ENCODE measurements at places on chromosomes 1 and 21. TPM values are rescaled to one million over a fixed set of nuclear protein-coding genes. Genes with fewer than 3 reads are reported as not detected.
A peak's percentile ranks its signal among the peaks of the same experiment; 100 is the strongest.

The KCNA2 gene
- total RNA-seq = 0.17 TPM

The LAPTM5 gene
- 0.15 TPM for total RNA-seq

DNA sequence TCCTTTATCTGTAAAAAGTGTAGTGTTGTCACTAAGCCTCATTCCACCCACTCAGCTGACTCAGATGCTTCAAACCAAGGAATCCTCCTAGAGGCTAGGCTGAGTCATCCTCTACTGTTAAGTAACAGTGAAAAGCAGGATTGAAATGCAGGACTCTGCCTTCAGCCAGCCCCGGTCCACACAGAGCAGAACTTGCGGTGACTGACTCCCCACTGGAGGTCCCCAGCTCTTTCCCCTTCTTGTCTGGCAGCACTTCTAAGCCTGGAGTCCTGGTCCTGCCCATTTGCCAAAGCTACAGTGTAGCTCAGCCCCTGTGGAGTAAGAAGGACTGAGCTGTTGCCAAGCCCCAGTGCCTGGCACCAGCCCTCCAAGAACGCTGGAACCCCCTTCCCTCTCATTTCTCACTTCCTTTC lies 1.7 kb downstream of the RAB7B start:
- DNase-seq = no peak

GRCh38 chr21:26850116-26850643 lies 5.0 kb upstream of the ADAMTS1 start:
- no peak for DNase-seq

DNA sequence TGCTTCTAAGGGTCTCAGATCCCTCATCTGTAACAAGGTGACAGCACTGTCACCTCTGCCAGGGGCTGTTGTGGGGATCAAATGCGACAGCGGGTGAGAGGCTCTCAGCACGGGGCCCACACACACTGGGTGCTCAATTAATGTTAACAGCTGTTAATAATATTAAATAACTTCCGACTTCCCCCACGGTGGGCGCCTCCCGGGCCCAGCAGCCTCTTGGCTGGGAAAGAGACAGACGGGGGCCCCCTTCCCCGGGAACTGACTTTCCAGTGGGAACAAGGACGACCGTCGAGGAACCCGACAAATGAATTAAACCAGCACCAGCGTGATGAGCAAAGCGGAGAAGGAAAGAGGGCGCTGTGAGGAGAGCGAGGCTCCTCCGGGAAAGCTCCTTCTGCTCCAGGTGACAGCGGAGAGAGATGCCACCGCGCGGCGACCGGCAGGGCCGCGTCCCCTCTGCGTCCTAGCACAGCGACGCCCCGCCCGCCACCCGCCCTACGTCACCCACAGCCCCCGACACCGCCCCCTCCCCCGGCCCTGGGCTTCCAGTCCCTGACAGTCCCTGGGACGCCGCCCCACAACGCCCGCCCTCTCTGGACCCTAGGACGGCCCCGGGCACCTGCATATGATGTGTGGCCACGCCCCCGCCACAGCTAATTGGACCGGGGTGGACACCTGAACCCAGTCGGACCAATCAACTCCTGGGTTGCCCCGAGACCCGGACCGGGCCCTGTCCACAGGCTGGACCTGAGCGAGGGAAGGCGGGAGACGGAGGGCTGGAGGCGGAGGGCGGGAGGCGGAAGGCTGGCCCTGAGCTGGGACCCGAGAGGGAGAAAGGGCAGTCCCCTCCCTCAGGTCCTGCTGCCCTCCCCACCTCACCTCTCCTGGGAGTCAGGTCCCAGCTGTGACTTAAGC lies 38.2 kb downstream of the MATN1 start:
- peak; percentile 53 for DNase-seq

GRCh38 chr1:217272385-217272784 lies 358.5 kb downstream of the GPATCH2 start:
- DNase-seq = no peak

The SPRR2F gene
- total RNA-seq = not detected

DNA sequence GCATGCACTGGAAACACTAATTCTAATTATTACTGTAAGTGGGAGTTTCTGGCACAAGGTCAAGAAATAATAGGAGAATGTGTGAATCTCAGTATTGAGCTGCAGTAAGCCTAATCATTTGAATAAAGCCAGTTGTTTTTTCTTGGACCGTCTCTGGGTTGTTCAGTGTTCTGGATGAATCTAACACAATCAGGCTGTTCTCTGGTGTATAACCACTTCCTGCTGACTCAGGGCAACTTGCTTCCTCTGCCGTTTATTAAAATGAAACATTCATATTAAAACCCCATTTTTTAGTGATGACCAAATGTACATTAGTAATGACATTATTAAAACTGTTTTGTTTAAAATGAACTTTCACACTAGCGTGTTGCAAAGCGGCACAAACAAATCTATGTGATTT lies 273.1 kb upstream of the SNX7 start:
- DNase-seq = no peak

DNA sequence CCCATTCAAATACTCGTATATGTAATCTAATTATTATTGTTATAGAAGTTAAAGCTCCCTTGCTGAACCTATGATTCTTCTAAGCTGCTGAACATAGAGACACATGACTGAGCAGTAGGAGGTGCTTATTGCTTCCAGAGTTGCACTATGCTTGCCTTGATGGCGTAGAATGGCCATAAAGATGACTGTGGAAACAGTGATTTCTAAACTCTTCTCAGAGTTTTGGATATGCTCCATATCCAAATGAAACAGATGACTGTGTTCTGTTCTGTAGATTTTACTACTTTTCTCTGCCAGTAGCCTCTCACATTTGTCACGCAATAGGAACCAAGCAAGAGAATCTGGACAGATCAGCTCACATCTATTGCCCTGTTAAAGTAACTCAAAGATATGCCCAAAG lies 88.1 kb upstream of the CACYBP start:
- no peak for DNase-seq

GRCh38 chr1:78301141-78301540 lies 189.6 kb upstream of the PTGFR start:
- no peak for DNase-seq

DNA sequence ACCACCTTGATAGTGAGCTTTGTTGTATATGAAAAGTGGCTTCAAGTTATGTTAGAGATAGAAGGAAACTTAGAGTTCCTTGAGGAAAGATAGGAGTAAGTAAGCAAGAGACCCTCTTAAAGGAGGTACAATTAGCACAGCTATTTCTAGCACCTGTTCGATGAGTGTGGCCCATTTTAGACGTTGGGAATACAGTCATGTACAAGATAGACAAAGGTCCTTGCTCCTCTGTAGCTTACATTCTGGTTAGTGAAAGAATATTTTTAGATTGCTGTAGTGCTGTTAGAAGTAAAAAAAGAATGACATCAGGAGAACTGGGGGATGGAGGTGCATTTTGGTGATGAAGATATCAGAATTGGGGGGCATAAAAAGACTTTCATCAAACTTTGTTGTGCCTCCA lies 47.5 kb downstream of the MRPS6 start:
- DNase-seq = no peak

DNA sequence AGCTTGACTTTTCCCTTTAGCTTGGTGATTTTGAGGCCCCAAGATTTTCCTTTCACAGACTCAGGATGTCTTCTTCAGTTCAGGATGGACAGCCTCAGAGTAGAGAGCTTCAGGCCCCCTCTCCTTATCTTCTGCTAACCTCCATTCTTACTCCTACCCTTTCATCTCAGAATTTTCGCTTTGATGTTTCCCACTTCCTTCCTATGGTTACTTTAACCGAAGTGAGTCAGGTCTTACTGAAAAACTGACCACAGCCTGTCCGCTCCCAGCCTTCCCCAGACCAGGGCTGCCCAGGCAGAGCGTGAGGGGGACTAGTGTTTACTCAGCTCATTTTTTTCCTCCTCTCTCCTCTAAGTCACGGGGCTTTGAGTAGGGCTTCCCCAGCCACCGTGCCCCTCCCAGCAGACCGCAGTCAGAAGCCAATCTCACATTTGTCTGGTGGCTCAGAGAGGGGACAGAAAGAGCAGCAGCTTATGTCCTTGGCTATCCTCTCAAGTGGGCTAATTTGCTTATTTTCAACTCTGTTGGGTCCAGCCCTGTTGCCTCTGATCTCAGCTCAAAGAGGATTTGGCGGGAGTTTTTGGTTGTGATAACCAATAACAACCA lies 4.2 kb upstream of the IL19 start:
- DNase-seq = no peak

GRCh38 chr1:13643017-13643416 lies 57.0 kb upstream of the PRDM2 start:
- DNase-seq = no peak

DNA sequence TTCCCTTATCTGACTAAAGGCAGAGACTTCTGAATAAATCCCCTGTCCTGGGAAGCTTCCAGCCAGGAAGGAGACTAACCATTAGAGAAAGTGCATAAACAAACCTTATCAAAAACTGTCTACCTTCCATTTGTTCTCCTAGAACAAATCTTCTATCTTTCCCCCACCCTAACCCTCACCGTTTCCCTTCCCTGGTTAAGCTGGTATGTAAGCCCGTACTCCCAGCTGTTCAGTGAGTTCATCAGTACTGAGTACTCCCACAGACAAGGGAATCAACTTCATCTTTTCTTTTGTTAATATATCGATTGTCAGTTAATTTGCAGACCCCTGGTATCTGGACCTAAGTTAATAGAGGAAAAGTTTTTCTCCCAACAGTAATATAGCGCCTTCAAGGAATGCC lies 20.1 kb upstream of the COG2 start:
- DNase-seq = no peak

The ACTA1 gene
- total RNA-seq = 3.6 TPM
